Stimulated activated CD4-positive, alpha-beta T cell treated with anti-CD3 and anti-CD28 coated beads, Interleukin-15, amount 100 ng/mL, for 1 hour (primary cell): ENCODE measurements at places on chromosomes 16 and 17.

DNA sequence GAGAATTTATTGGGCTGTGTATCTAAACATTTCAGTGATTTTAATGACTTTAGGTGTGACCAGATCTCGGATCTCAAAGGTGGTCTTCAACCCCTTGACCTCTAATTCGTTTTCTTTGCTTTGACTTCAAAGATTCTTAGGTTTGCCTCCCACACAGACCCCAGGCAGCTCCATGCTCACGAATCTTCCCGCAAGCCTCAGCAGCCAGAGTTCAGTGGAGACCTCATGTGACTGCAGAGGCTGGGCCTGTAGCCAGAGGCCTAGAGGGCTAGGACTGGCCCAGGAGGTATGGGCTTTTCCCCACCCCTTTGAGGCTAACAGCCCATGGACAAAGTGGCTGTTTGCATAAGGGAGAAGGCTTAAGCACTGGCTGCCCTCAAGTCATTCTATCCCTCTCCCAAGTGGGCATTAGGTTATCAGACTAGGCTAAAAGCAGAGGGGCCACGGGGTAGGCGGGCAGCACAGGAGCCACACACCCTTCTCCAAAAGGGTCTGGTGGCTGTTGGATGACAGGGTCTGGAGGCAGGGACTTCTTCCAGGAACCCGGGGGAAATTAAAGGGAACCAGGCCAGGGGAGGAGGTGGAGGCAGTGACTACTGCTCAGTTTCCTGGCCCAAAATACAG, 3.0 kb downstream of the HIRIP3 start:
- DNase-seq: no peak

- no peak for DNase-seq
These were observed 504 bp downstream of the ERBB2 start for GRCh38 chr17:39700148-39700987.

- no peak for DNase-seq
These were observed 8.2 kb downstream of the HSD3B7 start for GRCh38 chr16:30992931-30993816.

DNA sequence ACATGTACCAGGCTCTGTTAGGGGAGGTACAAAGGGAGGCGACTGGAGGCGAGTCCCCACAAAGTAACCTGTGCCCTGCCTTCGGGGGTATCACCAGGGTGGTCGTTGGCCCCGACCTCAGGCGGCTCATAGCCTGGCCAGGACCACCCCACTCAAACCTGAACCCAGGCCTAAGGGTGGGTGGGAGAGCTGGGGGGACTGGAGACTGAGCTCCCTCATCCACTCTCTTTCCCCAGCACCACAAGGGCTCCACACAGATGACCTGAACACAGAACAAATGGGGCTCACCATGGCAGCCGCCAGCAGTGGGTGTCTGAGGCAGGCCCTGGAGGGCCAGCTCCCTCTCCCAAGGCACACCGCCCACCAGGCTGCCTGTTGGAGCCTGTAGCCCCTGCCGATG, 120.6 kb upstream of the TNRC6C start:
- DNase-seq: no peak

DNA sequence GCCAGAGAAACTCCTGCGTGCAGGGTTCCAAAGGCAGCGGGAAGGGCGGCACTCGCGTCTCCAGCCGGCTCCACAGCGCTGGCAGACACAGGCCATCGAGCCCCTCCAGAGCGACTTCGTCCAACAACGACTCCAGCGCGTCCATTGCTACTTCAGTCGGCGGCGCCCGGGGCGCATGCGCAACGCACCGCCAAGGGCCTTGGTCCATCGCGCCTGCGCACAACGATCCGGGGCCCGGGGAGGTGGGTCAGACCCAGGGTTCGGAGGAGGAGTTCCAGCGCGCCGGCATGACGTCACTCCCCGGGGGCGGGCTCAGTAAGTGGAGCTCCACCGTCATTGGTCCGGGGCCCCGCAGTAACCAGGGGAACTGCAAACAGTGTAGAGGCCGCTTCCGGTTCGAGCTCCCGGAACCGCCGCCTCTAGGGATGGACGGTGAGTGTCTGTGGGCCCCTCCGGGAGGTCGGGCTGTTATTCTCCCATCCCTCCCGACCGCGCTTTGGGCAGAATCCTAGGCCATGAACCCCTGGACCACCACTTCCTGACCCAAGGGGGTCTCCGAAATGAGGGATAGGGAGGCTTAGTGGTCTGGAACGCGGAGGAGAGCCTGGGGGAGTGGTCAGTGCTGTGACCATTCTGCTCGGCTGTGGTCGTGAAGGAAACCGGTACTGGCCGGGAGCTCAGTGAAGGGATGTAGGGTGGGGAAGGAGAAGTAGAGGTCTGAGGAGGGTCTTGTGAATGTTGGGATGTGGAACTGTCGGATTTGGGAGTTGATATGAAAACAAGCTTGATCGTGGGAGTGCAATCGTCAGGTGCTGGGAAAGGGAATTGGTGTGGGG, at the start of the genes GTF3C1 and KATNIP:
TSS of gene GTF3C1 (minus strand) at position 168 of the 836 bp plus-strand sequence. CDS start at position 145, 23 bp downstream.
TSS of gene KATNIP (plus strand) at position 399 of the 836 bp plus-strand sequence. CDS start at position 426, 27 bp downstream.
- DNase-seq: peak; percentile 100
